ENCODE measurements at places on chromosomes 5 and 9.
A peak's percentile ranks its signal among the peaks of the same experiment; 100 is the strongest.

DNA sequence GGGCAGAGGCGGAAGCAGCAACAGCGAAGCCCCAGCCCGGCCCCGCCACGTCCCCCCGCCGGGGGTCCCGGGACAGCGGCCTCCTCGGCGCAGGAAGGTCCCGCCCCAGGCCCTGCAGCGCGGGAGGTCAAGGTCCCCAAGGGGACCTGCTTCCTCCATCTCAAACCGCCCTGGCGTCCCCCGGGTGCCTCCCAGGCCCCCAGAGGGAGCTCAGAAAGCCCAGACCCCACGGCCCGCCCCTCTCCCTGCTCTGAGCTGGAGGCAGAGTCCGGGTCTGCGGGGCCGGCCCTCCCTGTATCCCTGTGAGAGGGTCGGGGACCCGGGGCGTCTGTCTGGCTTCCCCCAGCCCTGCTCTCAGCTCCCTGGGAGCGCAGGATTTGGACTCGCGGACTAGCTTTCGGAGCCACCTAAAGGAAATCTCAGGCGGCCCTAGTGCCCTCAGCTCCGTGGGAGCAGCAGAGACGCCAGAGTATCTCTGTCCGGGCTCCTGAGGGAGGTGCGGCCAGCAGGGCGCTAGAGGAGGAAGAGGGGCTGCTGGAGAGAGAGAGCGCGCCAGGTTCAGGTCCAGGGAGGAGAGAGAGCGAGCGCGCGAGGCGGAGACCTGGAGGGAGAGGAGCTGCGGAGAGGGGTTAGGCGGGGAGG lies 30.7 kb downstream of the EXOC3 start:
- peak overlapping the region; percentile 93 for H3K4me3 ChIP-seq
- H3K4me1 ChIP-seq: peaks cover 15% of the 10 kb centered on the region
- DNase-seq: peak; percentile 51
- H3K27ac ChIP-seq: no peak overlapping the region

- no peaks in the 10 kb centered on the region for H3K36me3 ChIP-seq
- no peaks in the 10 kb centered on the region for H3K27me3 ChIP-seq
- H3K4me3 ChIP-seq: no peak overlapping the region
- no peaks in the 10 kb centered on the region for H3K4me1 ChIP-seq
- DNase-seq: no peak
These were observed 189.5 kb downstream of the SEMA5A start for GRCh38 chr5:9356351-9356825.

GRCh38 chr5:137075163-137075970 lies 423.8 kb downstream of the SPOCK1 start:
- H3K27ac ChIP-seq: no peak overlapping the region
- H3K36me3 ChIP-seq: no peaks in the 10 kb centered on the region
- peak; percentile 85 for DNase-seq
- H3K4me3 ChIP-seq: no peak overlapping the region

DNA sequence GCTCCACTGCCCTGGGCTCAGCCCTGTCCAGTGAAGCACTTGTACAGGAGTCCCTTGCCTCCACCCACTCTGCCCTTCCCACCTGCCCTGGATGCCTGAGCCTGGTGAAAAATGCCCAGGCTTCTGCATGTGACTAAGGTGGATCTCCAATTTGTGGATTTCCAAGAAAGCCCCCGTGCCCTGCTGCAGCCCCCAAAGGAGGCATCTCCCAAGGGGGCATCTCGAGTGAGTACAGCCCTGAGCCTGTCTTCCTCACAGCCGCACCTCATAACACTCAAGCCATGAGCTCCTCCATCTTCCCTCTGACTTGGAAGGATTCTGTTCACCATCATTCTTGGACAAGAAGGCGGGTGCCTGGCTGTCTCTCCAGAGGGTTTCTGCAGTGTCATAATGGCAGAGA lies 158.0 kb upstream of the PPP1R26 start:
- H3K36me3 ChIP-seq: no peaks in the 10 kb centered on the region
- no peak overlapping the region for H3K27ac ChIP-seq
- no peak for DNase-seq
- no peaks in the 10 kb centered on the region for H3K27me3 ChIP-seq
- H3K4me1 ChIP-seq: peaks cover 9% of the 10 kb centered on the region

Data from neural progenitor cell (in vitro differentiated cells).